ENCODE measurements at places on chromosomes 16 and 17.

DNA sequence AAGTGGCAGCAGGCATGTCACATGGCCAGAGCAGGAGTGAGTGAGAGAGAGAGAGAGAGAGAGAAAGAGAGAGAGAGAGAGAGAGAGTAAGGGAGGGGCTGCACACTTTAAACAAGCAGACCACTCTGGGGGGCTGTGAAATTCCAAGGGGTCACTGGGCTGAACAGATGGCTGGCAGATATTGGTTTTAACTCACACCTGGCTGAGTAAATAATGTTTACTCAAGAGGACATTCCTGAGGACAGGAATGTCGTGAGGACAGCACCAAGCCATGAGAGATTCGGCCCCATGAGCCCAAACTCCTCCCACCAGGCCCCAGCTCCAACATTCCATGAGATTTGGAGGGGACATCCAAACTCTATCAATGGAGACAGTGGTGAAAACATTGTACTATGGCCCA lies 269.7 kb downstream of the CBLN1 start:
- DNase-seq = no peak

DNA sequence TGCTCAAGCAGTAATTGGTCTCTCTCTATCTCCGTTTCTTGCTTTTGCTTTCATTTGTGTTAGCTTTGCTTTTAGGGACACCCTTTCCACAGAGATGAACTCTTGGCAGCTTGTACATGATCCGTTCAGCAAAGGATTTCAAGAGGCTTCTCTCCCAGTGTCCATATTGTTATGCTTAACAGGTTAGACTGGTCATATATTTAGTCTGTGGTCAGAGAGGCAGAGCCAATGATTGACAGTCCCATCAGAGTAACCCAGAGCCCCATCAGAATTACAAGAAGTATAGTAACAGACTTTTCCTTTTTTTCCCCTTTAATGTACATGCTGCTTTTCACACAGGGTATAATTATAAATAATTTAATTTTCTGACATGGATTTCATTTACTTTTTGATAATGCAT lies 34.4 kb downstream of the GDPD1 start:
- DNase-seq = no peak

- DNase-seq = peak; percentile 28
These were observed 2.0 kb upstream of the YPEL2 start for GRCh38 chr17:59329176-59330052.

GRCh38 chr17:44307387-44308186 lies 814 bp upstream of the RUNDC3A start:
- no peak for DNase-seq

DNA sequence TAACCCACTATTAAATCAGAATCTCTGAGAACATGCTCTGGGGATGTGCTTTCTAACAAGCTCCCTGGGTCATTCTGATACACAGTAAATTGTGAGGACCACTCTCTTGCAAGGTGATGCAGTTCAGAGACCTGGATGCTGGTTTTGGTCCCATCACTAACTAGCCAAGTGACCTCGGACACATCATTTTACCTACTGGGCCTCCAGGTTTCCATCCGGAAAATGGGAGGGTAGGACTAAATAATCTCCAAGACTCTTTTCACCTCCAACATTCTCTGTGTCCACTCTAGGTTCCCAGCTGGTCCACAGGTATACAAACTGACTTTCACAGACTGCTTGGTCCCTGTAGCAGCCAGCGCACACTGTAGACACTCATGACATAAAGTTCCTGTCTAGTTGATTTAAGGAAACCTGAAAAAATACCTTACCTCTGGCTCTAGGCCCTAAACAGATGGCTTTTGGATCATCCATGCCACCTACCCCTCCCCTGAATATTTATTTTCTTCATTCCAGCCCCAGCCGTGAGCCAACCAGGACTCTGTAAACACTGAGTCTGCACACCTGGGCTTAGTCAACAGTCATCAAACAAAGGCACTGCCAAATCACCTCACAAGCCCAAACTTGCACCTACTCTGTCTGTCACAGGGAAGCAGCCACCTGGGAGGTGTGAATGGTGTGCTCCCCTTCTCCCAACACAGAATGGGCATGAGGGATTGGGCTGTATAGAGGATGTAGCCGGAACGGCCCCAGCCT lies 51.3 kb upstream of the MRPS23 start:
- no peak for DNase-seq

- DNase-seq = no peak
These were observed 90.0 kb downstream of the SDR42E1 start for GRCh38 chr16:81921085-81921814.

DNA sequence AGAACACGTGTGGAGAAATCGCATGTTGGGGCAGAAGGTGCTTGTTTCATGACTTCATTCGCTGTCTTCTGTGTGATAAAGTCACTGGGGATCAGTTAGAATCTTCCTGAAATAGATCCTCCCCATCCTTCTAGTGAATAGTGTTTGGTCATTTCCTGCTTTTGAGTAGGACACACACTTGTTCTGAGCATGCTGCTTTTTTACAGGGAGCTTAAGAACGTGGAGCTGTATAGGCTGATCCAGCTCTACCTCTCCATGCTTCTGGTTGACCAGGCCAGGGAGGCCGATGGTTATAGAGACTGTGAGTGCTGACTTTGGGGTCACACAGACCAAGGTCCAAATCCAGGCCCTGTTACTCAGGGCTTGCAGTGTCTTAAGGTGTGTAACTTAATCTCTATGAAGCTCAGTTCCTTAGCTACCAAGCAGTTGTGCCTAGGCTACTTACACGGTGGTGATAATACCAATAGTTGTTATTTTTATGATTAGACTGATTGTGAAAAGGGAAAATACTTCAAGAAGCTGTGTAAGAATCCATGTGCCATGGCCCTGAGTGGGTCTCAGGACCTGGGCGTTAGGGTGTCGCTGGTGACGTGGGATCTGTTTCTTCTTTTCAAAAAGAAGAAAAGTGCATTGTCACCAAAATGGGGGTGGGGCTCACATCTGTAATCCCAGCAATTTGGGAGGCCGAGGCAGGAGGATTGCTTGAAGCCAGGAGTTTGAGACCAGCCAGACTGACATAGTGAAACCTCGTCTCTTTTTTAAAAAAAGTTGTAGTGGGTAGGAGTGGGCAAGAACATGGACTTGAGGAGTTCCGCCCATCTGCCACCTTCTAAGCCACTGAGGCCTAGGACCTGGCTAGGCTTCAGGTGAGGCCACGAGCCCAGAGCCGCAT lies 64.1 kb upstream of the LGALS9 start:
- DNase-seq = no peak

GRCh38 chr16:57306676-57307341 lies 22.3 kb upstream of the PLLP start:
- DNase-seq = no peak

DNA sequence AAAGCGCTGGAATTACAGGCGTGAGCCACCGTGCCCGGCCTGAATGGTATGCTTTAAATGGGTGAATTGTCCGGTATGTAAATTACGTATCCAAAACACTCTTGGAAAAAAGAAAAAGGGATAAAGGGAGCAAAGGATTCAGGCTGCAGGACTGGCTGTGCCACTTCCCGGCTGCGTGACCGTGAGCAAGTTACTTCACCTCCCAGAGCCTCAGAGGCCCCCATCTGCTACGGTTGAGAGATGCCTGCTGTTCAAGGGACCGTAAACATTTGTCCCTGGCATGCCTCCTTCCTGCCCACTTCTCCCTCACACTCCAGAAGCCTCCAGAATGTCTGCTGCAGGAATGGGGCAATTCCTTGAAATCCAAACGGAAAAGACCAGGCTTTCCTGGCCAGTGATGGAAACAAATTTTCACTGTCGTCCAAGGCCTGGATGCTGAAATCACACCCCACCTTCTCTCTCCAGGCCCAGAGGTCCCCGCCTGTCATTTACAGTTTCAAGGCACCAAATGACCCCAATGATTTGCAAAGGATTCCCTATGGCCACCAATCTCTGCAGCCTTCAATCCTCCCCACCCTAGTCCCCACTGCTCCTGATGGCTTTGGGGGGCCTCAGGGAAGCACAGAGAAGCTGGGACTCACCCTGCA lies 22.9 kb upstream of the LITAF start:
- no peak for DNase-seq

- DNase-seq = peak; percentile 51
These were observed at the start of gene ABCC1 for GRCh38 chr16:15949210-15950160. Gene ABCC1 (plus strand): TSS chr16:15949616. CDS start chr16:15949752, 136 bp downstream.

GRCh38 chr16:88770461-88771293 lies 14.3 kb downstream of the PIEZO1 start:
- no peak for DNase-seq

DNA sequence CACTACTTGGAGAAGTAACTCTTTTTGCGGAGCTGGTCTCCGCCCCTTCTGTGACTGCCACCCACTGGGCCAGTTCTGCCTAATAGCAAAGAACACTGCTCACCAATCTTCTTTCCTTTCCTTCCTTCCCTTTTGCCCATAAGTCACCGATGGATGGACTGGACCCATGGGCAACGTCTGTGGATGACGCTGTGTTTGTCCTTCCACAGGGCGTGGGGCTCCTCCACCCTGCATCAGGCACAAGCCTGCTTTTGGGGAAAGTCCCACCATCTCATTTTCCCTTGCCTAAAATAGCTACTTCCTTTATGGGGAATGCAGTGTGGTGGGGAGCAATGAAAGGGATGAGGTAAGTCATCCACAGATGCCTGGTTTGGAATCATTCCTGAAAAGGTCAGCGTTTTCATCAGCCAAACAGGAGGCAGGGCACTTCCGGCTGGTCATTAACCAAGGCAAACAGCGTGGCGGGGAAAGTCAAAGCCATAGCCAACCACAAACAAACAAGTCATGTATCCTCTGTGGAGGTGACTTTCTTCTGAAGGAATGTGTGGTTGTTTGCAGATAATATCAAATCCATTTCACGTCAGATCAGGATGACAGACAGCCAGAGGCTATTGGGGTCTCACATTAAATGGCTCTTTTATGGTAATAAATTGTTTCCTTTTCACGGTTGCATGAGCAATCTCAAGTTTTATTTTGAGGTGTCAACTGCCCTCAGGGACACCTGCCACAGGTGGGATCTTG lies 30.7 kb upstream of the MED9 start:
- no peak for DNase-seq

DNA sequence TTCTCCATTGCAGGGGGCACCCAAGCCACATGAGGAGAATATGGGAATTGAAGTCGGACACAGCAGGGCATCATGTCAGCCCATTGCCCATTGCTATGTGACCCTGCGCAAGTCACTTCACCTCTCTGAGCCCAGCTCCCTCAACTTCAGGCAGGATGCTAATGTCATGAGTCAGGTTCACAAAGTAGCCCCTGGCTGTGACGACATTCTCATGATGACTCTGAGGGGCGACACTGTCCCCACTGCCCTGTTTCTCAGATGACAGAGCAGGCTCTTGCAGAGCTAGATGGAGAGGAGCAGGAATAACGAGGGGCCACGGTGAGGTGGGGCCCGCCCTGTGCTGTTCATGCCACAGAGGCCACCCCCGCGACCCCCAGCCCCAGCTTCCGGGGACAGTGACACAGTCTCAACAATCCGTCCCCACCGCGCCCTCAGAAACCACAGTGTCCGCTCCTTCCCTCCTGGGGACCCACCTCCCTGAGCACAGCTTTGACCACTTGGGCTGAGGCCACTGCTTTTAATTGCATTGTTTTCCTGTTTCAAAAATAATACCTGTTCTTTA lies 13.2 kb upstream of the ZNF469 start:
- DNase-seq = no peak

- no peak for DNase-seq
These were observed 2.7 kb upstream of the ZP2 start for GRCh38 chr16:21214086-21214485.

GRCh38 chr17:4221899-4222659 lies 41.7 kb downstream of the ANKFY1 start:
- DNase-seq = no peak

- peak; percentile 74 for DNase-seq
These were observed 6.5 kb downstream of the SCGB1C2 start for GRCh38 chr17:143785-144281.

- DNase-seq = no peak
These were observed 6.2 kb downstream of the ZACN start for GRCh38 chr17:76085066-76085730.

GRCh38 chr16:85912211-85912974 lies 13.4 kb downstream of the IRF8 start:
- no peak for DNase-seq

- no peak for DNase-seq
These were observed 510.6 kb downstream of the CDH13 start for GRCh38 chr16:83137326-83137781.

- no peak for DNase-seq
These were observed 18.6 kb downstream of the RAD51C start for GRCh38 chr17:58710948-58711552.

DNA sequence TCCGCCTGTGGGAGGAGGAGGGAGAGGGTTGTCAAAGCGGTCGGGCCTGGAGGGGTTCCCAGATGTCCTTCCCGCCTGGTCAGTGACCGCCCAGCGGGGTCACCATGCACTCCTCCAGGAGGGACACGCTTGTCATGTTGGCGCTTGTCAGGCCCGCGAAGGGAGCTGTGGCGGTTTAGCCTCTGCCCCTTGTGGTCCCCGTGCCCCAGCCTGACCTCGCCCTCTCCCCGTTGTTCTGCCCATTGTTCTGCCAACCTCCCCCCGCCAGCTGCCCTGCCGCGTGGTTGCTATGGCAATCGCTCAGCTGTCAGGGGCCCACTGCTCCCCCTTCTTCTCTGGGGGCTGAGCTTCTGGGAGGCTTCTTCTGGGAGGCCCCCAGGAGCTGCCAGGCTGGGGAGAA lies 146.4 kb upstream of the CIBAR2 start:
- no peak for DNase-seq

- no peak for DNase-seq
These were observed 41.4 kb downstream of the ACTG1 start for GRCh38 chr17:81470944-81471817.

DNA sequence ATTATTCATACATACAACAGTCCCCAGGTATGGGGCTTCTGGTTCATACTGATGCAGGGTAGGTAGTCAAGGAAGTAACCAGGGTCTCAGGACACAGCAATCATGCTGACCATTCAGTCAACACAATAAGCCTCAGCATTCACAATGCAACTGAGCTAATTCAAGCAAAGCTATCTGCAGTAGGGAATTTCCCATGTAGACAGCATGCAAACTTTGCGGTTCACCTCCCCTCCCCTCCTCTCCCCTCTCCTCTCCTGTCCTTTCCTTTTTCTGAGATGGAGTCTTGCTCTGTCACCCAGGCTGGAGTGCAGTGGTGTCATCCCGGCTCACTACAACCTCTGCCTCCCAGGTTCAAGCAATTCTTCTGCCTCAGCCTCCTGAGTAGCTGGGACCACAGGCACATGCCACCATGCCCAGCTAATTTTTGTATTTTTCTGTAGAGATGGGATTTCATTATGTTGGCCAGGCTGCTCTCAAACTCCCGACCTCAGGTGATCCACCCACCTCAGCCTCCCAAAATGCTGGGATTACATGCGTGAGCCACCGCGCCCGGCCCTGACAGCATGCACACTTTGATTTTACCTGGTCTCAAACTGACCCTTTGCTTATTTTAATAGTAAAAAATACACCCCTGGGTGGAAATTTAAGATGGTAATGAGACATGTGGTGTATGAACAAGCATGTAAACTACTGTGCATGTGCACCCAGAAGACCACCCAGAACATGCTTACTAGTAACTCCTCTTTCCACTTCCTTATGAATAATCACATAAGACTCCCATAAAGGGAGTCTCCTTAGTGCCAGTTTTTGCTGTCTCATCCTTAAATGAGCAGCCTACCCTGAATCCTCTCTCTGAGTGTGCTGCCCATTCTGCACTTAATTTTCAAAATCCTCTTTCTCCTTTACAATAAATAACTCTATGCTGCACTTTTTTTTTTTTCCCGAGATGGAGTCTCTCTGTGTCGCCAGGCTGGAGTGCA lies 9.3 kb upstream of the RNF135 start:
- DNase-seq = no peak
